CD4-positive, alpha-beta T cell treated with Interleukin-10 for 1 hour (primary cell): ENCODE measurements at places on chromosomes 16 and 17.

GRCh38 chr17:33832262-33832661 lies 422.8 kb upstream of the CCL2 start:
- no peak for DNase-seq

DNA sequence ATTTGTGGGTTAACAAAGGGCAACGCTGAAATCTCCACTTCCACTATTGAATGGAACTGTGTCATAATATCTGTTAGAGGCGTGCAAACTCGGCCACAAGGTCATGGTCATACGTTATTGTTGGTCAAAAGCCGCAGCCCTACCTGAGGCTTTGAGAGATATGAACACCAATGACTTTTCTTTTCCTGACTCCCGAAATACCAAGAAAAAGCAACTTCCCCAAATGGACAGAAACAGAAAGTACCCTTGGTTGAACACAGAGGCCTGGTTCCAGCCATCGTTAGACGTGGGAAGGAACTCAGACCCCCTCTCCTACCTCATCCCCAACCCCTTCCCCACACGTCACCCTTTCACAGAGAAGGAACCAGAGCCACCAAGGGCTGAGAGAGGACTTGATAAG lies 1.4 kb upstream of the PIK3R5 start:
- DNase-seq: no peak

DNA sequence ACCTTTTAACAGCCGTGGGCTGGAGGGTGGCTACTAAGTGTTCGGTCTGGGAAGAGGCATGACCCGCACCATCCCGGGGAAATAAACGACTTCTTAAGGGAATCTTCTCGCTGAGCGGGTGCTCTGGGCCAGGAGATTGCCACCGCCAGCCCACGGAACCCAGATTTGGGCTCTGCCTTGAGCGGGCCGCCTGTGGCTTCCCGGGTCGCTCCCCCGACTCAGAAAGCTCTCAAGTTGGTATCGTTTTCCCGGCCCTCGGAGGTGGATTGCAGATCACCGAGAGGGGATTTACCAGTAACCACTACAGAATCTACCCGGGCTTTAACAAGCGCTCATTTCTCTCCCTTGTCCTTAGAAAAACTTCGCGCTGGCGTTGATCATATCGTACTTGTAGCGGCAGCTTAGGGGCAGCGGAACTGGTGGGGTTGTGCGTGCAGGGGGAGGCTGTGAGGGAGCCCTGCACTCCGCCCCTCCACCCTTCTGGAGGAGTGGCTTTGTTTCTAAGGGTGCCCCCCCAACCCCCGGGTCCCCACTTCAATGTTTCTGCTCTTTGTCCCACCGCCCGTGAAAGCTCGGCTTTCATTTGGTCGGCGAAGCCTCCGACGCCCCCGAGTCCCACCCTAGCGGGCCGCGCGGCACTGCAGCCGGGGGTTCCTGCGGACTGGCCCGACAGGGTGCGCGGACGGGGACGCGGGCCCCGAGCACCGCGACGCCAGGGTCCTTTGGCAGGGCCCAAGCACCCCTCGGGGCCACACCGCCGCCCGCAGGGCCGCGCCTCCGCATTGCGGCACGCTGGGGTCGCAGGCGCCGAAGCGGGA lies 3.6 kb upstream of the CBX4 start:
- peak; percentile 48 for DNase-seq

- DNase-seq: no peak
These were observed 10.3 kb upstream of the RNPS1 start for GRCh38 chr16:2278272-2278608.

DNA sequence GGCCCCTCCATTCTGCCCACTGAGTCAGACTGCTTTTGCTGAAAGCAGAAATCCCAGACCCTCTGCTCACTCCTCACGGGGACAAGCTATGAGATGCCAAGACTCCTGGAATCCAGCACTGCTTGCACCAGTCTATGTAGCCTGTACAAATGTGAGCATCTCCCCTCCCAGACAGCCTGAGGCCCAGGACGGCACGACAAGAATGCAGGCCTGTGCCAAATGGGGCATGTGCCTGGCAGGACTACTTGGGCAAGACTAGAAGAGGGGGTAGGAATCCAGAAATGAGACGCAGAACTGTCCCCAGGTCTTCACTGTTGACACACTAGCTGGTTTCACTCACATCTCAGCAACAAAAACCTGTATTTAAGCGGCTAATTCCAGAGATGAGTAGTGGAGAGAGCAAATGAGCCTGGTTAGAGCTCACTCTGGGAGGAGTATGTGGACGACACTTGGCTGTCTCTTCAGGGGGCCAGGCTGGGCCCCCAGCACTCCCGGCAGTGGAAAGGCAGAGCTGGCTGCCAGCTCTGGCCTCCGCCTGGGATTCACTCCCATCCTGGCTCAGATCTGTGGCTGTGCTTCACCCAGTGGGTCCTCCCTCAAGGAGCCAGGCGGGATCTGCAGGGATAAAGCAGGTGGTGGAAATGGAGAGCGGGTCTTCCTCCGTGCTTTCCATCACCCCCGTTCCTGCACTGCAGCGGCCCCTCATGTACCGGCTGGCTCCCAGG lies 2.9 kb upstream of the MYO1C start:
- no peak for DNase-seq

GRCh38 chr17:228951-229708 lies 47.7 kb upstream of the DOC2B start:
- no peak for DNase-seq
